Amygdala (tissue), 56 donors: ENCODE measurements at places on chromosomes 5 and 9.

DNA sequence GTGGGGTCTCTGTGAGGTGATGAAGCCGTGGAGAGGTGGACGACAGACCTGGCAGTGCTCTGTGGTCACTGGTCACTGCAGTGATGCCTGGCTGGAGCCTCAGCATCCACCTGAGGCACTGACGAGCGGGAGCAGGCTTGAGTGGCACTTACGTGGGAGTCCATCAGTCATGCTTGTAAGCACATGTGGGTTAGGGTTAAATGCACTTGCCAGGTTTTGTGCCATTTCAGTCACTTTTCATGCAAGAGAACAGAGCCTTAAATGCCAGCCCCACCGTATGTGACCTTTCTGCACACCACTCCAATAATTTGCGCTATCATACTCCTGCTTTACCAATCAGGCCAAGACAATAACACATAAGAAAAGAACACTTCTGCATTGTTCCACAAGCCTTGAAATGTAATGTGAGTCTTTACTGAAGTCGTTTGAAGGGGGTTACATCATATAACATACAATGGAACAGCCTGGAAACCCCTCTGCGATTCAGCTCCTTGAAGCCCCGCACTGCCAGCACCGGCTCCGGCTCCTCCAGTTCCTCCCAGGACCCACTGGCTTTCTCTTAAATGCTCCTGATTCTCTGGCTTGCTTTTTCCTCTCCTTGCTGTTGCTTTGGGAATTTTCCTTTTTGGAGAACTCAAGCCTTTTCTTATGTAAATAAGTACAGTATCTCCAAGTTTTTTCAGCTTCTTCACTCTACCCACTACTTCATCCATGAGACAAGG, 59.4 kb upstream of the CTXN3 start:
- DNase-seq: no peak

GRCh38 chr5:7877851-7878250, 8.9 kb downstream of the MTRR start:
- no peak for DNase-seq

GRCh38 chr5:143456952-143457547, 53.6 kb upstream of the NR3C1 start:
- DNase-seq: no peak

GRCh38 chr9:129285382-129285781, 107.3 kb upstream of the IER5L start:
- no peak for DNase-seq

- no peak for DNase-seq
Measured at GRCh38 chr5:8550921-8551320, 682.0 kb downstream of the MTRR start.

DNA sequence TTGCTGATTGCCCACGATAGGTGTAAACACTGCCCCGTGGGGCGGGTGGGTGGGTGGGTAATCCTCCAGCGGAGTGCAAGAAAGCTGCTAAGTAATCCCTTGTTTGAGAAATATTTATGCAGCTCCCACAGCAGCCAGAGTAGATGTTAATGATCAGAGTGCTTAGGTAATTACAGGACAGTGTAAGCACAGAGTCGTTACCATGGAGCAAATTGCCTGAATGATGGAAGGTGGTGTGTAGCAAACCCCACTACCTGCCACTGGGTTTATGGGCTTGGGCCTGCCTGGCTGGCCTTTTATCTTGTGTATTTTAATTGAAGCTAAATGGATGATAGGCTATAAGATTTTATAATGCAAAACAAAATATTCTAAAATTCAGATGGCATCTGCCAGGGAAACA, 110.0 kb downstream of the COL5A1 start:
- DNase-seq: no peak

DNA sequence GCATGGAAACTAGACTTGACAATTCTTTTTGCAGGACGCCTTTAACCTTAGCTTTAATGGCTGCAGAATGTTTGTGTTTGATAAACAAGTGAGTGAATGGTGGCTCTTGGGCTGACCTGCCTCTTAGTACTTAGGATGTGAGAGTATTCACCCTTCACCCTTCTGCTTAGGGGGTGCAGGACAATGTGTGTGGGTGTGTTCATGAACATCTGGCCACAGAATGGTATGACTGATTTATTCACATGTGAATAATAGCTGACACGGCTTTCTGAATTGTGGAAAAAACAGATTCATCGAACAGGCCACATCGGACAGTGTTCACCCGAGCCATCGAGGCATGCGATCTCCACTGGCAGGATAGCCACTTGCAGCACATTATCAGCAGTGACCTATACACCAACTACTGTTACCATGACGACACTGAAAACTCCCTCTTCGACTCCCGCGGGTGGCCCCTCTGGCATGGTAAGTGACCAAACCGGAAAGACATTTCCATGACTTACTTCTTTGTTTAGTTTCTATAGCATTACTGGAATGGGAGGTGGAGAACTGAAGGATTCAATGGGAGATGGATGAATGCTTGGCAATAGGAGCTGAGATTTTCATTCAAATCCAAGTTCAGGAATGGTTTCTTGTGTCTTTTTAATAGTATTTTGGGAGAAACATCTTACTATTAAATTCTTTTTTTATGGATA, 193.6 kb downstream of the ZSWIM6 start:
- DNase-seq: no peak

DNA sequence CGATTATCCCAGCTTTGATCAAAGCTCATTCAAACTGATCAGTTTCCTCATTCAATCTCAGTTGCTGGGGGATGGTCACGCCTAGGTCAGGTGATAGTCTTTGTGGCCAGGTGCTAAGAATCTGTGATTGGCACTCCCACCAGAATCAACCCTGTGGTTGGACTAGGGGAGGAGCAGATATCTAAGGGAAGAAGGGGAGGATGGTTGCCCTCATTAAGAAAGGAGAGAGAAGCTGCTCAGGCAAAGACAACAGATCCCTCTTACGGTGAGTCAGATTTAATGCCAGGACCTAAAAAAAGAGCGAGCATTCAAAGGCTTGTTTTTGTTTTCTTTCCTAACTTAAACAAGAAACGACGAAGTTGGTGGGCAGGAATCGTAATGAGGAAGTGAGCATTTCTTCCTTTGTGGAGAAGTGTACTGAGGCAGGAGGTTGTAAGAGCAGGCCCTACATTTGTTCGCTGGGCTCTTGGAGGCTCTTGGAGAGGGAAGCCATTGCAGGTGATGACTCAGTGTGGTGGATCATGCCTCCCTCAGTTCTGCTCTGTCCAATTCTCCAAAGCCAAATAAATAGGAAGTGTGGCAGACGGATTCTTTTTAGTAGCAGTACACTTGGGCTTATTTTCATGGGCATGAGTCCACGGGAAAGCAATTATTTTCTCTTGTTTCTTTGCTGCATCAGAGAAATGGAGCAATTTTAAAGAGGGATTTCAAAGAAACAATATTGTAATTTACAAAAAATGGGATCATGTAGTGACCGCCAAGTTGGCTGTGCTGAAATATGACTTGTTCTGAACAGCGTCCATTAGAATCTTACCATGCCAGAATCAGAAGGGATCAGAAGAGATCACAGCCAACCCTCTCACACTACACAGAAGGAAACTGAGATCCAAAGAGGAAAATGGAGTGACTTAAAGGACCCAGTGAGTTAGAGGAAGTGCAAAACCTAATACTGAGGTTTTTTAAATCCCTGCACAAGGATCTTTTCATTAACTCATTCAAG, 18.7 kb upstream of the TGFBR1 start:
- DNase-seq: no peak

- DNase-seq: no peak
Measured at GRCh38 chr5:58074222-58074621, 385.7 kb downstream of the PLK2 start.

DNA sequence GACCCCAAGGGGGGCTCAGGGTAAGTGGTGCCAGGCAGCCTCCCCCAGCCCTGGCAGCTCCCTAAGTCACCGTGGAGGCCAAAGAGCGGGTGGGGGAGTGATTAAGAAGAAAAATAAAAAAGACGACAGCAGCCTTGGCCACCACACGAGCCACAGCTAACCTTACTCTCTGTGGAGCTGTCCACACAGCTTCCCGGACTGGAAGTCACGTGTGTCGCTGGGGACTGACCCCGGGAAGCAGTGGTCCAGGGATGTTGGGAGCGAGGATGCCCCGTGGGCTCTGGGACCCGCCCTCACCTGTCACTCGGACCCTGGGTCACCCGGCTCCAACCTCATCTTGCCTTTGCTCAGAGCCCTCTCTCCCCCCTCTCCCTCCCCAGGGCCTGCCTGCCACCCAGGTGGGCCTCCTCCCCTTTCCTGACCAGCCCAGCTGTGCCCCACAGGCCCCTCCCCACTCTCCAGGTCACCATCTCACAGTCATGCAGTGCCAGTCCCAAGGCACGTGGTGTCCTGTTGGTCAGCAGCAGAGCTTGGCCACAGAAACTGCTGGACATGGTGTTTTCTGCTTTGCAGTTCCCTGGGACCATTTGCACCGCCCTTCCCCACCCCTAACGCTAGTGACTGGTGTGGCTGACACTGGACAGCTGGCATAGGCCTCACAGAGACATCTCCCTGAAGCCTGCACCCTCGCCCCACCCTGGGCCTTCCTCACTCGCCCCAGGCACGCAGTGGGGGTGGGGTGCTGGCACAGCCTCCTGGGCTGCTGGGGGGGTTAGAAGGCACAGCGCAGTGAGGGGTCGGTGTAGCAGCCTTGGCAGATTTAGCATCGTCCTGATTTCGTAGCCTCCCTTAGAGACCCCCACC, 9.8 kb upstream of the EXOC3 start:
- no peak for DNase-seq

DNA sequence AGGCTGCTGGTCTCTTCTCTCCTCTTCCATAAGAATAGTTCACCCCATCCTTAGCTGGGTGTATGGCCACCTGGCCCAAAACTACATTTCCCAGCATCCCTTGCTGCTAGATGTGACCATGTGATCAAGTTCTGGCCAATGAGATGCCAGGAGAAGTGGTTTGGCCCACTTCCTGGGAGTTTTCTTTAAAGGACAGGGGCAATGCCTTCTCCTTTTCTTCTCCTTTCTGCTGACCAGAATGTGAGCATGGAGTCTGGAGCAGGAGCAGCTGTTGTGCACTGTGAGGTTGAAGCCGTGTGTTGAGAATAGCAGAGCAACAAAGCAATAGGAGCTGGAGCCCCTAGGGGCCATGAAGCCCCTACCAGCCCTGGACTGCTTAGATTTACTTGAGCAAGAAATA, 36.8 kb downstream of the C9orf50 start:
- DNase-seq: peak; percentile 48

GRCh38 chr9:129500161-129500862, 120.6 kb downstream of the C9orf50 start:
- DNase-seq: no peak

DNA sequence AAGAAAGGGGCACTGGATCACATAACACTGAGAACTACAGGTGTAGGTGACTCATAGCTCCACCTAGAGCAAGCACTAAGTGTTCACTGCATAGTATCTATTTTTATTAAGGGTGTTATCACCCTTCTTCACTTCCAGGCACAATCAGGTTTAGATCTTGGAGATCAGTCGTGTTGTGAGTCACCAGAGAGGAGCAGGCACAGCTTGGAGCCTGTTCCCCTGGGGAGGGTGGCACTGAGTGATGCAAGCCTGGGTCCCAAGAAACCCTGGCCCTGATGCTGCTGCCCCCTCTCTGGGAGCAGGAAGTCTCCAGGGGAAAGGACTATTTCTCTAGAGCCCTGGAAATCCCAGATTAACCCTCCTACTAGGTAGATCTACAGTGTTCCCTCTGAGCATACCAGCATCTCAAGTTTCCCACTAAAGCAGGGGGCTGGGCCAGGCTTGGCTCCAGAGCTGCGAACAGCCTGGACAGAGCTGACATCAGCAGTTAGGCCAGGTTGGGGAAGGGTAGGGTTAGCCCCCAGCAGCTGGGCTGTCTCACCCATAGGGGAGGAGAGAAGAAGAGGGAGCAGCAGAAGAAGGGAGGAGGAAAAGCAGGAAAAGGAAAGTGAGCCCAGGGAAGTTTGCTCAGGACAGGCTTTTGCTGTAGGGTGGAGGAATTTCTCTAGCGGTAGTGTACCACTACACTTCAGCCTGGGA, 28.1 kb upstream of the SPINK4 start:
- DNase-seq: no peak

DNA sequence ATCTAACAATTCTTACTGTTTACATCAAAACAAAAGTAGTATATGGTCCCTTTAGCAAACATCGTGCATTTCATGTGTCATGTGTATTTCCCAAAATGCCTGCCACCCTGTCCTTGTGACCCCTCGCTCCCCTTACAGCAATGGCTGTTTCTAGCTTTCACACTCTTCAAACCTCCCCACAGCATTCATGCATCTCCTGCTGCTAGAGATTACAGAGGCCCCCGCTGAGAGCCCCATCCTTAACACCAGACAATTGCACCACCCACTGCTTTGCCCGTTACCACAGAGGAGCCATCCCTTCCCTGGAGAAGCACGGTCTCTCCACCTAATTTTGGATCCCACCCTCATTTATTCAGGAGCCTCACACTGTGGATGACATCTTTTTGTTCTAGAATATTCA, 149.7 kb upstream of the IRX4 start:
- DNase-seq: no peak

- DNase-seq: no peak
Measured at GRCh38 chr5:152499814-152500535, 94.9 kb upstream of the NMUR2 start.

DNA sequence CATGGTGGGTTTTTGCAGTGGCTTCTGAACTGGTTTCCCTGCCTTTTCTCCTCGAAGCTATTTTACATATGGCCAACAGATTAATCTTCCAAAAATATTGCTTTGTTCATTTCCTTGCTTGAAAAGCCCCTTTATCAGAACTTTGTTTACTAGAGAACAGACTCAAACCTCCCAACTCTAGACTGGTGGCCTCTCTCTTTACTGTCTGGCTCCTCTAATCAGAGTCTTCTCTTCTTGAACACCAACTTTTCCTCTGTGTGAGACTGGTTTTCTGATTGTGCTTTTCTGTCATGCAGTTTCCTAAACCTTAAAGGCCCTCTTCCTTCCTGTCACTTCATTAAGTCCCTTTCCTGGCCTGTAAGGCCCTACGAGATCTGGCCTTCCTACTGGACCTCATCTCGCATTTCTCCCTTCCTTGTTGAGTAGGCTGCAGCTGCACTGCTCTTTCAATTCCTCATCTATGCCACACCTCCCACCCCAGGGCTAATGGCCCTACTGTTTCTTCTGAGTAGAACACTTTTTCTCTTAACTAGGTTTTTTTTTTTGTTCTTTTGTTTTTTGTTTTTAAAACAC, 5.7 kb downstream of the C9orf43 start:
- no peak for DNase-seq

DNA sequence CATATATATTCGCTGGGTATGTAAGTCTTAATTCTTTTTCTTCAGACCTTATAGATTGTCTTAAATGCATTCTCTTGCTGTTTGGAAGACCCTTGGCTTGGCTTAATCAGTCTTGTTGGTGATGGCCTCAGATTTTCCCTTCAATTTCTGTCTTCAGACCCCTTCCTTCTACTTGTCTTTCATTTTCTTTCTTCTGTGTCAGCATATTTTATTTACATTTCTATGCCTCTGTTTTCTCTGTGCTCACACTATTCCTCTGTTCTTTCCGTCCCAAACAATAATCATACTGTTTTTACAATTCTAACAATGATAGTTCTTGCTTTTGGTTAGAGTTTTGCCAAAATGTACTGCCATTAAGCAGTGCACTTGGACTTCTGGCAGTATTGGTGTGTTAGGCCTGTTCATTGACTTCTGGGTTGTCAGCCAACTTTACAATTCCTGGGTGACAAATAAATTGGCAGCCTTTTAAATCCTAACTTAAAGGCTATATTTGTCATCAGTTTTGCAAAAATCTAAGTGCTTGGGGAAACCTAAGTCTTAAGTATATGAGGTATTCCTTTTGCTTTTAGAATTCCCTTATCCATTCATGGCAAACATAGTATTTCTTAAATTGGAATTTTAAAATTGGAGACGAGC, 8.0 kb downstream of the SRFBP1 start:
- no peak for DNase-seq
